Amniotic epithelial cell (primary cell): ENCODE measurements at places on chromosomes 7 and 10.

DNA sequence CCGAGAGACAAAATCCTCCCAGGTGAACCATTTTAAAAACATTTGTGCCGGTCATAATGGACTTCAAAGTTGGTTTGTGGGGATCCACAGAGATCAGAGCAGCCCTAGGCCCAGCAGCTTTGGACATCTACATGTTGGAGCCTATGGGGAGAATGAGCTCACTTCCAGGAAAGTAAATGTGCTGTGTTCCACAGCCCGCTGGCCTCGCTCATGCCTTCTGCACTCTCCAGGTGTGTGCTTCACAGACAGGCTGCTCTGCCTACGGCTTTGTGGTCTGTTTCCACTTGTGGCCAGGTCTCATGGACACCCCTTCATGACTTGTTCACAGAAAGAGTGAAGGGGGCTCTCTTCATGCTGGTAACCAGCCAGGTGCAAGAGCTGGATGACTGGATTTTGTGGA lies 141.6 kb downstream of the ADARB2 start:
- DNase-seq, result no peak

- peak; percentile 73 for DNase-seq
Observed at GRCh38 chr10:105837951-105838350, 1196.9 kb downstream of the SORCS3 start.

DNA sequence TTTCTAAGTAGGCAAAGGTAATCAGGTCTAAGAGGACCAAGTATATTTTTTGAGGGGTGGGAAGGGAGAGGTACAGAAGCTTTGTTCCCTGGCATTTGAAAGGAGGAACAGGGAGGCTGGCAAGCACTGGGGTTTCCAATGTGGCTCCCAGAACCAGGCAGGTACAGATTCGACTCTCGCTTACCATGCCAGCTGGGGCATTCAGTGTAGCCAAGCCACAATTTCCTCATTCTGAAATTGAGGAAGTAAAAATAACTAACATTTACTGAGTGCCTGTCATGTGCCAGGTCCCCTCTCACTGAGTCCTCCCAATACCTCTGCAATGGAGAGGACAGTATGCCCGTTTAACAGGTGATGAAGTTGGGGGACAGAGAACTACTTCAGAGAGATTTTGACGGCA lies 45.9 kb upstream of the BET1 start:
- no peak for DNase-seq

DNA sequence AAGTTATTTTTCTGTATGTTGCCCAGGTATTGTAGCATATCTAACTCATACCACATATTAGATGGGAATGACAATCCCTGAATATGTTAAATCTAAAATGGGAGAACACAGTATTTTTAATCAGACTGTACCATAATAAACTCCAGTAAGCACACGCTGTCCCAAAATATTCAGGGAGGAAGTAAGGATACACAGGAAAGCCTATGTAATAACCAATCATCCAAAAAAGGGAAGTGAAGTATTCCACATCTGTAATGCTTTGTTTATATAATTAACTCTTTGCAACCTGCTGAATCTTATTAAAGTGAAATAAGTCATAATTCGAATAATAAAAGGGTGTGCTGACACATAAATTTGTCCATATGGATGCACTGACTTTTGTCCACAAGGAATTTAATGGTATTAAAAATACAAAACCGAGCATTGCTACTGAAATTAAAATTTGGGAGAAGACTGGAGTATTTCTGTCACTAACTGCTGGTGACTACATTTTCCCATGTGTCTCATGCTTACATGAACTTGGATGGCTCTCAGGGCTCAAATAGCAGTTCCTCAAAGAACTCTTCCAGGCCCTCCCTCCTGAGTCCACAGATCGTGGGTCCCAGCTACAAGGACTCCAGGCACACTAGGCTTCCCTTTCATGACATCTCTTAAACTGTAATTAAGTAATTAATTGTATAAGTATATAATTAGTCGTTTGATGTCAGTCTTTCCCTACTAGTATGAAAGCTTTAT lies 120.6 kb downstream of the NEBL start:
- no peak for DNase-seq

DNA sequence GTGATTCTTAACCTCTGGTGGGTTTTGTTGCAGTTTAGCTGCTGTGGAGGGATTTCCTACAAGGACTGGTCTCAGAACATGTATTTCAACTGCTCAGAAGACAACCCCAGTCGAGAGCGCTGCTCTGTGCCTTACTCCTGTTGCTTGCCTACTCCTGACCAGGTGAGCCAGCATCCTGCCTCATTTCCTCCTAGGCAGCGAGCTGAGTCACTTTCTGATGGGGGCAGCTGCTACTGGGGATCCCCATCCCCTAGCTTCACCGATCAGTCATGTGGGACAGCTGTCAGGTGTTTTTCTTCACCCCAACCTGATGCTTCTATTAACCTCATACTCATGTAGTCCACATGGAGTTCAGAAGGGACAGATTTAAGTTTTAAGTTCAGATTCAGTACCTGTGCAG lies 21.7 kb upstream of the SMO start:
- no peak for DNase-seq

DNA sequence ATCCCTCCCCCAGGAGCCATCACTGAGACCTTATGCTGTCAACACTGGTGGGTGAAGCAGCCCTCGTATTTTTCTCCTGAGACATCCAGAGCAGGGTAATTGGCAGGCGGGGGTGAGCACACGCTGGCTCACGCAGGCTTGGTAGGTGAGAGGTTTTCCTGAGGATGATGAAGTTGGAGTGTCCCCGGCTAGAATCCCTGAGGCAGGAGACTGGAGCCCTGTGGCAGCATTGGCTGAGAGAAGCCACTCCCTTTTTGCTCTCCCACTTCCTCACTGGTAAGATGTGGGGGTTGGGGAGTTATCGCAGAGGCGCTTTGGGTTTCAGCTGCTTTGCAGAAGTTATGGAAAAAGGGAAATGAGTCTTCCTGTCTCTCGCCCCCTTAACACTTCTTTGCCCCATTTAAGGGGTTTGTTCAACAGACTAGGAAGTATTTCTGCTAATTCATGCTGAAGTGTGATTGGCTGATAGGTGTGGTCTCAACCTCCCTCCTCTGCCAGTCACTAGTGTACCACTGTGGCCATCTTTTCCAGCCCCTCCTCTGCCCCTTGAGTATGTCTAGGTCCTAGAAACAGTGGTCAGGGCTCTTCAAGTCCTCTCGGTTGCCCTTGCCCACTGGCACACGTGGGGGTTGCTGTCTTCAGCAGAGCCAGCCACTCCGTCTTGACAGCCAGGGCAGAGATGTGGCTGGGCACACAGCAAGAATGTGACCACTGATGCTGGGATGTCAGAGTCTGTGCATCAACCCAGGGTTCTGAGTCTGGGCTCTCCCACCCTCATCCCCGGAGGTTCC lies 5.7 kb downstream of the ARPC1B start:
- peak; percentile 71 for DNase-seq

DNA sequence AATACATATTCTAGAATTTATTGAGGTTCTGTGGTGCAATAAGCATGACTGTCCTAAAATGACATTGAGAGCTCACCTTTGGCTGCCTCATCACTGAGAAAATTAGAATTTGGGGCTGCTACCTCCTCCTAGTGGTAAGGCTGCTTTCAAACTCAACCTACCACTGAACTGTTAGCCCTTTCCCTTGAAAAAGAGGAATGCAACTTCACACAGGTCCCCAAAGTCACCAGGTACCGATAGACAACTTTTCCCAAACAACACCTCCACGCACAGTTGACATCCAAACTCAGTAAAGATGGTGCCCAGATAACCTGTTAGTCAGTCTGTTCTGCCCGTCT lies 75.9 kb upstream of the SCIN start:
- DNase-seq, result no peak

GRCh38 chr10:50651808-50652207 lies 28.1 kb upstream of the SGMS1 start:
- DNase-seq, result no peak

DNA sequence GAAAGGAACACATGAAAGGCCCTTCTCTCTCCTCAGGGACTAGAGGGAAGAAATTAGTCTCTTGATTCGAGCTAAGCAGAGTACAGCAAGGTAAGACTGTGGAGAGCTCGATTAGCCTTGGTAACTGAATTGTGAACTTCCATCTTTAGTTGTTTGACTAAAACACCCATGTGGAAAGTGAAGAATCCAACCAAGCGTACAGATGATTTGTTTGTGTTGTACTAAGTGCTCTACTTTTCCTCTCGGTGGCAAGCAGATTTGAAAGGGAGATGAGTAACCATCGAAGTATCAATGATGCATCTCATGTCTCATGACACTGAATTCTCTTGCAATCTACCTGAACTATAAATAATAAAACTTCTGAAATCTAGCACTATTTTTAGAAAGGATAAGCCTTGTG lies 80.7 kb downstream of the FZD1 start:
- no peak for DNase-seq

- DNase-seq, result no peak
Observed at GRCh38 chr7:138961159-138961558, 20.0 kb downstream of the KIAA1549 start.

- DNase-seq, result no peak
Observed at GRCh38 chr7:72326365-72326764, 85.8 kb downstream of the CALN1 start.

GRCh38 chr10:124740369-124741280 lies 3.6 kb downstream of the FAM53B start:
- DNase-seq, result peak; percentile 81

GRCh38 chr10:44696496-44696895 lies 214.6 kb upstream of the TMEM72 start:
- no peak for DNase-seq

DNA sequence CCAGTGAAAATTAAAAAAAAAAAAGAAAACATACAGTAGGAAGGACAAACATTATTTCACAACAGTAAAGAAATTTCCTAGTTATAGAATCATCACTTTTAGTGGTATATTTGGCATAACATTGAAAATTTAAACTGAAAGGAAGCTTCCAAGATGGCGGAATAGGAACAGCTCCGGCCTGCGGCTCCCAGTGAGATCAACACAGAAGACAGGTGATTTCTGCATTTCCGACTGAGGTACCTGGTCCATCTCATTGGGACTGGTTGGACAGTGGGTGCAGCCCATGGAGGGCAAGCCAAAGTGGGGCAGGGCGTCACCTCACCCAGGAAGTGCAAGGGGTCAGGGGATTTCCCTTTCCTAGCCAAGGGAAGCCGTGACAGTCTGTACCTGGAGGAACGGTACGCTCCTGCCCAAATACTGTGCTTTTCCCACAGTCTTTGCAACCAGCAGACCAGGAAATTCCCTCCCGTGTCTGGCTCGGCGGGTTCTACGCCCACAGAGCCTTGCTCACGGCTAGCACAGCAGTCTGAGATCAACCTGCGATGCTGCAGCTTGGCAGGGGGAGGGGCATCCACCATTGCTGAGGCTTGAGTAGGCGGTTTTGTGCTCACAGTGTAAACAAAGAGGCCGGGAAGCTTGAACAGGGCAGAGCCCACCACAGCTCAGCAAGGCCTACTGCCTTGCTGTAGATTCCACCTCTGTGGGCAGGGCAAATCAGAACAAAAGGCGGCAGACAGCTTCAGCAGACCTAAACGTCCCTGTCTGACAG lies 19.4 kb downstream of the PON3 start:
- peak; percentile 57 for DNase-seq

DNA sequence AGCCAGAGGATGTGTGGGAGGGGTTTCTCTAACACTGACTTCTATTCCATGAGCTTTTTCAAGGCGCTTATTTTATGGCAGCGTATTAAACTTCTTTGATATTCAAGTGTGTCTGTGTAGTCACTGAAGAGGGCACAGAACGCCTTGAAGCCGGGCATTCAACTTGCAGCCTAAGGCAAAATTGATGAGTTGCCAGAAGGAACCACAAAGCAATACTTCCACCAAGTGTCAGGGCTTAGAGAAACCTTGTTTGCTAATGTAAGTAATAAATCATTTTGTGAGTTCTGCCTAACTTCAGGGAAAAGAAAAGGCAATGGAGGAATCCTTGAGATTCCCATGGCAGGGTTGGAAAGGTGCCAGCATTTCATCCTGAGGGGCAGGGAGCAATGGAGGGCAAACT lies 163.8 kb downstream of the LCOR start:
- DNase-seq, result peak; percentile 72
